ENCODE measurements at places on chromosomes 7 and 10.

DNA sequence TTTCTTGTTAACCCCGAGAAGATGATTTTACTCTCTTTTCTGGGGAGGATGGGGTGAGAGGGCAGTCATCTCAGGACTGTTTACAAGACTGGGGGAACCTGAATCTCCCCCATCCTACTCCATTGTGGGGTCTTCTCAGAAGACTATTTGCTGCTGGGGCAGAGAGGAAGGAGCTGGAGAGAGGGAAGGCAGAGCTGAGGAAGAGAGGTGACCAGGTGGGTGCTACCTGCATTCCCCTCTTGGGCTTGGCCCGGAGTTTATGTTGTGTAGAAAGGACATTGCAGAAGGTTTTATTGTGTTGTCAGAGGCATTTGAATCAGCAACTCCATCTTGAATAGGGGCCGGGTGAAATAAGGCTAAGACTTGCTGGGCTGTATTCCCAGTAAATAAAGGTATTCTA lies 247.1 kb upstream of the GALNT17 start:
- no peak for DNase-seq

- DNase-seq = no peak
These were observed 234.7 kb downstream of the CAMK1D start for GRCh38 chr10:12583891-12584595.

DNA sequence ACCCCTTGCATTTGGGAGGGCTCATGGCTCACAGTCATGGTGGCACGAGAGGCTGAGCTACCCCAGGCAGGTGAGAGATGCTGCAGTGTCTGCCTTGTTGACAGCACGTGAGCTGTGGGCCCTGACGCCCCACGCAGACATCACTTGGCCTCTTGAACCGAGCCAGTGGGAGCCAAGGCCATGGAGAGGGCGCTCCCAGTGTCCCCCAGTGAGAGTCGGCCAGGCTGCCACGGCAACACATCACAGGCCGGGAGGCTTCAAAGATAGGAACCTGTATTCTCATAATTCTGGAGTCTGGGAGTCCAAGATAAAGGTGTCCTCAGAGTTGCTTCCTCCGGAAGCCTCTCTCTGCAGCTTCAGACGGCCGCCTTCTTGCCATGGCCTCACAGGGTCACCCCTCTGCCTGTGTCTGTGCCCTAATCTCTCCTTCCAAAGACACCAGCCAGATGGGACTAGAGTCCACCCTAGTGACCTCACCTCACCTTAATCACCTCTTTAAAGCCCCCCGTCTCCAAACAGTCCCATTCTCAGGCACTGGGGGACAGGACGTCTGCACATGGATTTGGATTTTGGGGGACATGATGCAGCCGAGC lies 119.6 kb downstream of the KLF6 start:
- DNase-seq = no peak

GRCh38 chr7:144579687-144580086 lies 176.2 kb upstream of the NOBOX start:
- no peak for DNase-seq

DNA sequence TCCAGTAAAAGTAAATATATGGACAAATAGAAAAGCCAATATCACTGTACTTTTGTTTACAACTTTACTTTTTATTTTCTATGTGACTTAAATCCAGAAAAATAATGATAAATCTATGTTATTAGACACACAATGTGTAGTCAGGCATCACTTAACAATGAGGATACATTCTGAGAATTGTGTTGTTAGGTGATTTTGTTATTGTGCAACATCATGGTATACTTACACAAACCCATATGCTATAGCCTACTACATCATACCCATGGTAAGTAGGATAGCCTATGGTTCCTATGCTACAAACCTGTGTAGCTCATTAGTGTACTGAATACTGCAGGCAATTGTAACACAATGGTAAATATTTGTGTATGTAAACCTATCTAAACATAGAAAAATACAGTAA lies 781.7 kb upstream of the GHITM start:
- no peak for DNase-seq

DNA sequence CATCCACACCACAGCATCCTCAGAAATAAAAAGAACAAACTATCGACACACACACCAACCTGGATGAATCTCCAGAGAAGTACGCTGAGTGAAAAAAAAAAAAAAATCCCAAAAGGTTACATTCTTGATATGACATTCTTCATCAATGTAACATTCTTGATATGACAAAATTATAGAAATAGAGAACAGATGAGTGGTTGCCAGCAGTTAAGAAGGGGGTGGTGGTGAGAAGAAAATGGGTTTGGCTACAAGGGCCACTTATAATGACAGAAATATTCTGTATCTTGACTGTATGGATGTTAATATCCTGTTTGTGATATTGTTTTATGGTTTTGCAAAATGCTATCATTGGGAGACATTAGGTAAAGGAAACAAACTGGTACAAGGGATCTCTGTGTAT lies 36.9 kb downstream of the VSTM4 start:
- DNase-seq = no peak

GRCh38 chr10:19048489-19048888 lies at the start of gene MALRD1:
TSS of gene MALRD1 (plus strand) at chr10:19048801. CDS start at chr10:19048939, 138 bp downstream.
- DNase-seq = no peak

DNA sequence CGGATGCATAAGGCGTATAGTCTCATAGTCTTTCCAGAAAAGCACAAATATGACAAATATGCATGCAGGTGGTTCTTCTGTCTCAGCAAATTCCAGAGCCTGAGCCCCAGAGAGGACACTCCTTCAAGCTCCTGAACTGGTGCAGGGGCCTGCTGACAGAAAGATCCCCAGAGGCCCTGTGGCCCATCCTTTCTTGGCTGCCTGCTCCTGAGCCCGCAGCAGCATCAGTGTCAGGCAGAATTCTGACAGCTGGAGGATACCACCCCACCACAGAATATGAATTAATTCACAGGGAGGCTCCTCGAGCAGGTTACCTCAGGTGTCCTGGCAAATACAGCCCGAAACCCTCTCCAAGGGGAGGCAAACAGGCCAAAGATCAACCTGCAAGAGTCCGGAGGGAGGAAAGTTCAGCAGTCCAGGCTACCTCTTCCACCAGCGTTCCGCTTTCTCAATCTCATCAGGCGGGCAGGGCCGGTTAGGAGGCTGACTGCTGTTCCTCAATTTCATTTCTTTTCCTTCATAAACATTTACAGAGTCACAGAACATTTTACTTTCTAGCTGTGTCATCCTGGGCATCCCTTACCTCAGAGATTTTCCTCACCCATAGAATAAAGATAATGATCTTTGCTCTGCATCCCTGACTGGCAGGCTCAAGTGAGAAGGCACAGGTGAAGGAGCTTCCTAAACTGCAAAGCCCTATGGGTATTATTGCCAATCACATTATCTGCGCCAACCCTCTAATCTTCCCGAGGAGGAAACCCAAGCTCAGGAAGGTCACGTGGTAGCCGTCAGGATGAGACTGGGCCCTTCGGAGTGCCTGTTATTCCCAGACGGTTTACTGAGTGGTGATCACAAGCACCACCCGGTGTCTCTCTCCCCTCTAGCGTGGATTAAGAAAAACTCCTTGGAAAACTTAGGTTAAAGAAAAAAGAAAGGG lies 1.4 kb downstream of the DNAJB12 start:
- no peak for DNase-seq

GRCh38 chr7:128666200-128666599 lies 5.9 kb upstream of the GARIN1A start:
- no peak for DNase-seq

- no peak for DNase-seq
These were observed 732.1 kb upstream of the AUTS2 start for GRCh38 chr7:68866200-68866570.

DNA sequence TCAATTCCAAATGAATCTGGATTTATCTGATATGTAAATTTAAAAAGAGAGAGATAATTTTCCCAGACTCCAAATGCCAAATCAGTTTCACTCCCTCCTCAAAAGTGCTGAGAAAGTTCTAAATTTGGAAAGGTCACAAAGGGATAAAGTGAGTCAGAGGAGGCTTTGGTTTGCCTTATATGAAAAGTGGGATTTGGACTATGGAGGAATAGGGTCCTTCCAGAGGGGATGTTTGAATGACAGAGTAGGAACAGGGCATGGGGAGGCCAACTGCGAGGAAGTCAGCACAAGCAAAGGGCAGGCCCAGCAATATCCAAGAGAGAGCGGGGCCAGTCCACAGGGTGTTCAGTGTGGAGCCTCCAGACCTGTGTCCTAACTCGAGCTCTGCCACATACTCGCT lies 9.8 kb upstream of the FAS start:
- no peak for DNase-seq

DNA sequence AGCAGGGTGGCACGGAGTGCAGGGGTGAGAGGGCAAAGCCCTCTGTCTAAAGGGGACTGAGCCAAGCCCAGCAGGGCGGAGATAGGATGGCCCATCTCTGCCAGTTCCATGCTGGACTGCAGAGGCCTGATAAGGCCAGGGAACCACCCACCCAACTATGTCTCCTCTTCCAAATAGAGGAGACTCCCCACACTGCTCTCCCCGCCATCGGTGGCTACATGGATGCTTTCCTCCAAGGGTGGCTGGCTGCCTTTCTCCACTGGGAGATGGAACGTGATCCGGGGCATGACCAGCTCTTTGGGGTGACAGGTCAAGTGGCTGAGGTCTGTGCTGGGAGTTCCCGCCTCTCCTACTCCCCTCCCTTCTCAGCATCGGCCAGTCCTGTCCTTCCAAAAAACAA lies 58.1 kb upstream of the MXI1 start:
- no peak for DNase-seq

GRCh38 chr10:75911426-75911825 lies 480.0 kb downstream of the LRMDA start:
- no peak for DNase-seq

DNA sequence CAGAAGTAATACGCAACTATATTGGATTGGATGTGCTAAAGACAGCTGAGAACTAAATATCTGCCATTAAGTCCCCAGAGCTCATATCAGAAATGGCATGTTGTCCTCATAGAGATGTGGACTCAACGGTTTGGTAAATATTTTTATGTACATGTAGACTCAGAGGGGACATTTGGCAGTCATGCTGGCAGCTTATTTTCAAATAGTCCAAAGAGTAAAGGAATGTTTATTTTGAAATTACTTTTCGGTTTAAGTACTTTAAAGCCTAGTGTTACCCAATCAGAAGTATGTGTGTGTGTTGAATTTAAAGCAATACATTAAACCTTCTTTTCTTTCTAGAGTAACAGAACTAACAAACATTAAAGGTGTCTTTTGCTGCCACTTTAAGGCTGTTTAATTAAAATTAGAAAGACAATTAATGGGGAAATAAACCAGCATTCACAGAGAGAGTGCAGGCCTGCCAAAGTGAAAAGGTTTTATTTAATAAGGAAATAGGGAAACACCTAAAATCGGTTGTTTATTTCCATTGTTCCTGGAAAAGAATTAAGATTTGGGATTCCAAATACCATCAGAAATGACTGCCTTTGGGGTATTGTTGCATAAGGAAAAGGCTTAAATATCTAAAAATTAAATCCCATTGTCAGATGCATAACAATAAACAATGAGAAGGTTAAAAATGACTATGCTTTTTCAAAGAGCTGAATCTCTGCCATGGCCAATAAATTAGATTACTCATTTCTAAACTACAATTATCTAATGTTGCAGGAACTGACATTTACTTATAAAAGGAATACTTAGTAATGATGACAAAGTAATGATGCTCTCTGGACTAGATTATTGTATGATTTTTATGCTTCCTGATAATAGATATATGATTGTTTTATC lies 113.4 kb upstream of the AHR start:
- DNase-seq = no peak

- peak; percentile 90 for DNase-seq
These were observed at the start of gene ZCWPW1 for GRCh38 chr7:100428199-100428966. TSS of gene ZCWPW1 (minus strand) at chr7:100428703. CDS start at chr7:100420649, 8,054 bp downstream.

DNA sequence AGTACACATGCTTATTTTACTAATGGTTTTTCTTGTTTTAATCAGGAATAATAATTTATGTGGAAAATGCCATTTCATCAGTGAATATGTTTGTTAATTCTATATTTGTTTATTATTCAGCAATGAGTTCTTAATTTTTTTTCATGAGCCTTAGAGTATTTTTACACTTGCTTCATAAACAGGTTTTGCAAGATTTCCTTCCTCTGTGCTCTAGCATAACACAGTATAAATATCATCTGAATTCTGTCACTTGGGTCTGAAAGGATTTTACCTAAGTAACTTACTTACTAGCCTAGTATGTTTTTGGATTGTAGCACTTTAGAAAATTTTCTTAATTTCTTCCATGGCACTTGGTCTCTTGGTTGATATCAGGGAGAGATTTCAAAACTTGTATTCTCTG lies 45.8 kb downstream of the GLCCI1 start:
- DNase-seq = no peak

DNA sequence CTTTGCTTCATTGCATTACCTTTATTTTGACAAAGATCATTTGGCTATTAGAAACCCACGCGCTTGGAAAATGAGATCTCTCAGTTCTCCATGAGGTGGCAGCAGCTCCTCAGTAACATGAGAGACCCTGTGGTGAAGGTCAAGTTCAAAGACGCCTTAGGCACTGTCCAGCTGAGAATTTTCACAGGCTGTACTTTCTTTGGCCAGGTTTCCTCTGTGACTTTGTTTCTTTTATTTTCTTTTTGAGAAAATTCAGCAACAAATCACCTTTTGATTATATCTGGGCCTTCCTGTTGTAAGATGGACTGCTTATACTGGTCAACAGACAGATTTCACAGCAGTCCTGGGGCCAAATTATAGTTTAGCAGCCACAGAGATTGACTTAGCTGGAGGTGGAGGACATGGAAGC lies 54.5 kb downstream of the RAB18 start:
- DNase-seq = no peak

DNA sequence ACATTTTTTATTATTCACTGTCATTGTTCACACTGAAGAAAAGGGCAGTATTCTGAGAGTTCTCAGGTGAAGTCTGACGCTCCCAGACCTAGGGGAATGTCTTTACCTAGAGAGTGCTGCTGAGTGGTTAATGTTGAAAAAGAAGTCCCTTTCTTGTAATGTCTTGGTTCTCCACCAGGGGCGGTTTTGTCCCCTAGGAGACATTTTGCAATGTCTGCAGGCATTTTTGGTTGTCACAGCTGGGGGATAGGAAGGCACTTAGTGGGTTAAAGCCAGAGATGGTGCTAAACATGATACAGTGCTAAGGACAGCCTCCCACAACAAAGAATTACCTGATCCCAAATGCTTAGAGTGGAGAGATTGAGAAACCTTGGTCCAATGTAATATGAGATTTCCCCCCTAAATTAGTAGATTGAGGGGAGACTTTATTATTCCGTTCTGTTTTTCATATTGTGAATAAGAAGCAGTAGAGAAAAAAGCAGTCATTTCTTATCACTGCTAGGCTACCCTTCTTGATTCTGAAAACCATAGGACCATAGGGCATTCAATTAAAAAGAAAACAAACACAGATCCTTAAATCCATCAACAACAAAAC lies 13.1 kb downstream of the UMAD1 start:
- no peak for DNase-seq

GRCh38 chr10:30467651-30468338 lies 33.8 kb downstream of the MAP3K8 start:
- DNase-seq = no peak

- no peak for DNase-seq
These were observed 16.4 kb upstream of the SRRM3 start for GRCh38 chr7:76185187-76185896.

DNA sequence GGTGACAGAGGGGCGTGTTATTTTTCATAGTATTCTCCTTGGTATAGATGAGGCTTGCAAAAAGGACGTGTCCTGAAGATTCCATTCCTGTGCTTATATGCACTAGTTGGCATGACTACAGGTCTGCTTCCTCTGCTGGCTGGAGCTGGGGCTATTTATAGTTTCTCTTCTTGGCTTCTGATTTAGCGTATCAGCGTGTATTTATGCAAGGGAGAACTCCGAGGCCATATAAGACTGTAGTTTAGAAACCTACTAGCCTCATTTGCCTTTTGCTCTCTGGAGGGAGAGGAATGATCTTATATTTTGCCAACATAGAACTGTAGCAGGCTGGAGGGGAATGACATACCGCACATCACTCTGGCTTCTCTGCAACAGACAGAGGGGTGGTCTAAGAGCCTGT lies 39.7 kb downstream of the CACNB2 start:
- DNase-seq = no peak

All from esophagus squamous epithelium (tissue), 5 donors.